Thoracic aorta (tissue), 2 donors: ENCODE measurements at places on chromosomes 3 and 15.

DNA sequence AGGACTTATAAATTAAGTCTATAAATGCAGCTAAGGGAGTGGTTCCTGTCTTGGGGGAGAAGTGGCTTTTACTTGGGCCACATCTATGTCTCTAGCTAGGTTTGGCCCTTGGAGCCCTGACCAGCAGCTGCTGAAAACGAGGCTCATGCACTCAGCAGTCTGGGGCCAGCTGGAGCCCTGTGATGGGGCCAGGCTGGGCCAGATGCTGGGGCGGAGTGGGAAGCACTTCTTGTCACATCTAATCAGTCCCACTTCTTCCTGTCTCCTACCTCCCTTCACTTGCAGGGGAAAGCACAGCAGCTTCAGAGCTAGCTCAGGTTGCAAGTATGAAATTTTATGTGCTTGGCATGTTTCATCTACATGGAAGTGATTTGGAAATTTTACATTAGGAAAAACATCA lies 209.9 kb upstream of the ROPN1 start:
- DNase-seq, result no peak
- H3K4me1 ChIP-seq, result peaks cover 31% of the 10 kb centered on the region
- no peaks in the 10 kb centered on the region for H3K27me3 ChIP-seq
- no peak overlapping the region for H3K4me3 ChIP-seq

DNA sequence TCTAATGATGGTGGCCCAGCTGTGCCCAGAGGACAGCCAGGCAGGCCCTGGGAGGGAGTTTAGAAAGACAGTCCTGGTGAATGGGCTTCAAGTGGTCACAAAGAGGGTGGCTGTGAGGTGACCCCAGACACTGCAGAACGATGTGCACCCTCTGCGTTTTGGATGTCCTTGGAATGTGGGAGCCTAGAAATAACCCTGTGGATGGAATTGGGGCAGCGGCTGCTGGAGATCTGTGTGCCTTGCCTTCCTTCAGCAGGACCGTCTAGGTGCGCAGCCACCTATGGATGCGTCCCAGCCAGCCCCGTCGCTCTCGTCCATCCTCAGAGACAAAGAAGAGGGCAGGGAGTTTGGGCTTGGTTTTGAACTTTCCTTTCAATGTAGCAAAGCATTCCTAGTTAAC lies 46.5 kb downstream of the KLHL25 start:
- H3K36me3 ChIP-seq, result peaks cover 43% of the 10 kb centered on the region
- peaks cover 34% of the 10 kb centered on the region for H3K4me1 ChIP-seq

GRCh38 chr3:16305111-16305541 lies 40.1 kb downstream of the OXNAD1 start:
- no peaks in the 10 kb centered on the region for H3K27me3 ChIP-seq
- DNase-seq, result no peak
- no peak overlapping the region for H3K27ac ChIP-seq
- H3K4me1 ChIP-seq, result no peaks in the 10 kb centered on the region
- no peak overlapping the region for H3K4me3 ChIP-seq

- peaks cover 9% of the 10 kb centered on the region for H3K4me1 ChIP-seq
- no peak for DNase-seq
- H3K27me3 ChIP-seq, result no peaks in the 10 kb centered on the region
- H3K27ac ChIP-seq, result no peak overlapping the region
- no peaks in the 10 kb centered on the region for H3K36me3 ChIP-seq
Observed at GRCh38 chr3:123535580-123535979, 49.3 kb downstream of the HACD2 start.

- H3K27ac ChIP-seq, result no peak overlapping the region
- no peak for DNase-seq
- no peaks in the 10 kb centered on the region for H3K4me1 ChIP-seq
- no peaks in the 10 kb centered on the region for H3K27me3 ChIP-seq
- H3K4me3 ChIP-seq, result no peak overlapping the region
- peaks cover 41% of the 10 kb centered on the region for H3K36me3 ChIP-seq
Observed at GRCh38 chr3:183797996-183798395, 27.4 kb downstream of the MAP6D1 start.

DNA sequence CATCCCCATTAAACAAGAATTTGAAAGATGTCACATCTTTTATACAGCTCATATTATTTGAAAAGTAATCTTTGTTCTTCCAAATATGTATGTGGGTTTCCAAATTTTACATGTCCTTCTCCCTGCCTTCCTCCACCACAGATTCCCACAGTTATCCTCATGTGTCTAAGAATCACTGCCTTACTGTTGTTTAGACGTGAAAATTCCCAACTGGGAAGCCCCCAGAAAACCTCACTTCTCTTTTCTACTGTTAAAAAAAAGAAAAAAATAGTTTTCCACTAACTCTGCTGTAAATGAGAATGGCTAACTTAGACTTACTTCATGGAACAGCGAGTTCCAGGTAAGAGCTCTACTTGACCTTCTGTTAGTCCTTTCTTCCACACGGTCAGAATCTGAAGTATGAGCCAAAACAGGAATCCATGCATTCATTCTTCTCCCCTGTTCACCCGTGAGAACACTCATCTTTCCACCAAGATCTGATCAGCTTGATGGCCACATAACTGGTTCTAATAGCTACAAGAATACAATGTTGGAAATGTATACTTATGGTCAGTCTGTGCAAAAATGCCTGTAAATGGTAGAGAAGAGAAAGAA lies 17.9 kb upstream of the CSTA start:
- no peaks in the 10 kb centered on the region for H3K36me3 ChIP-seq
- no peak overlapping the region for H3K4me3 ChIP-seq
- no peak overlapping the region for H3K27ac ChIP-seq

DNA sequence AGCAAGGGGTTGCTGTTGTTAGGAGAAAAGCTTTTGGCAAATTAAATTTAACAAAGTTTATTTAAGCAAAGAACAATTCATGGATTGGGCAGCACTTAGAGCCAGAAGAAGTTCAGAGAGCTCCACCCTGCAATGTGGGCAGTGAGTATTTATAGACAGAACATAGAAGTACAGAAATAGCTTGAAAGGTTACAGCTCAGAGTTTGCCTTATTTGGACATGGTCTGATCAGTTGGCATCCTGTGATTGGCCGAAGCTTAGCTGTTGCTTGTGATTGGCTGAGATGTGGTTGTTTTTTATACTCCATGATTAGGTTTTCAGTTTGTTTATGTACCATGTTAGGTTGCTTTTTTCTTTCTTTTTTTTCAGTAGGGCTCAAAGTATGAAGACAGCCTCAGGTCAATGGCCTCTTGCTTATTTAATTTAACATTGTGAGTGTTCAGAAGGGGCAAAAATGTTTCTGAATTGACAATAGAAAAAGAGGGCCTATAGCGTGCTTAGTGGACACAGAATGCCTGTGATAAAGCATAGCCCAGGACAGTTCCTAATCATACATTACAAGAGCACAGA lies 293.8 kb downstream of the IGSF11 start:
- H3K27me3 ChIP-seq, result no peaks in the 10 kb centered on the region
- no peak overlapping the region for H3K4me3 ChIP-seq
- H3K4me1 ChIP-seq, result no peaks in the 10 kb centered on the region
- H3K27ac ChIP-seq, result no peak overlapping the region
- DNase-seq, result no peak

GRCh38 chr3:196694202-196694638 lies 17.8 kb downstream of the CEP19 start:
- H3K27me3 ChIP-seq, result no peaks in the 10 kb centered on the region
- no peak overlapping the region for H3K4me3 ChIP-seq
- no peaks in the 10 kb centered on the region for H3K4me1 ChIP-seq
- DNase-seq, result no peak
- H3K36me3 ChIP-seq, result no peaks in the 10 kb centered on the region

- H3K27me3 ChIP-seq, result no peaks in the 10 kb centered on the region
- H3K27ac ChIP-seq, result peak overlapping the region; percentile 71
- H3K4me3 ChIP-seq, result no peak overlapping the region
- peak; percentile 7 for DNase-seq
Observed at GRCh38 chr3:167814441-167814951, 79.0 kb downstream of the SERPINI1 start.

DNA sequence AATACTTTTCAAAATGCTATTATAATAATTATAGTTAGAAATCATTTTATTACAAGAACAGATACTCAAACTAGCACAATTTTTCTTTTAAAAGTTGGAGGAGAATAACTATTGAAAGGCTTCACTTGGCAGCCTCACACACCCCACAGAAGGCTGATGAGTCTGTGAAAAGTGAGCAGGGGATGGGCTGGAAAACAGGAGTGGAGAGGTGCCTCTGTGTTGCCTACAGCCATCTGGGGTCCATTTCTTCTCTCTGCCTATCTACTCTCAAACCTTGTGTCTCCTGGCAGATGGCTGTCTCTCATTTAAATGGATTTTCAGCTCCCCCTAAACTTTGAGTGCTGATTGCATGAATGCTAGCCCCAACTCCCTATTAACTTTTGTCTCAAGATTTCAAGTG lies 230.8 kb downstream of the CLSTN2 start:
- no peak for DNase-seq
- no peaks in the 10 kb centered on the region for H3K36me3 ChIP-seq
- no peak overlapping the region for H3K4me3 ChIP-seq
- H3K27me3 ChIP-seq, result no peaks in the 10 kb centered on the region
- H3K4me1 ChIP-seq, result peaks cover 14% of the 10 kb centered on the region

GRCh38 chr15:88231909-88232644 lies 24.5 kb downstream of the NTRK3 start:
- no peak for DNase-seq
- no peaks in the 10 kb centered on the region for H3K27me3 ChIP-seq
- H3K4me3 ChIP-seq, result no peak overlapping the region
- peaks cover 33% of the 10 kb centered on the region for H3K4me1 ChIP-seq
- H3K27ac ChIP-seq, result no peak overlapping the region

DNA sequence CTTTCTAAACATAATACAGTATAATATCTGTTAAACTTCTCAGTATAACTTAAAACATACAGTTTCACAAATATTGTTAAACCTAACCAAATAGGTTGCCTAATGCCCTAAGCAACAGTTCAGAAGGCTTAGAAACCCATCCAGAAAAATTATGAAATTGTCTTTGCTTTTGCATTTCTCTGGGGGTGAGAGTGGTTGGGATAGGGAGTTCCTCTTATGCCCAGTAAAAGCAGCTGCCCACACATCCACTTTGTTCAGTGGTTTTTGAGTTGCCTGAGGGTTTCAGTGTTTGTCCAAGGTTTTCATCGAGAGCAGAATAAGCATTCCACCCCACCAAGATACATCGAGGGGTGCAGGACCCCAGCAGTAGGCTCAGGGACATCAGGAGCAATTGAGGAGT lies 179.4 kb downstream of the CDIN1 start:
- H3K27me3 ChIP-seq, result no peaks in the 10 kb centered on the region
- H3K27ac ChIP-seq, result no peak overlapping the region
- no peaks in the 10 kb centered on the region for H3K4me1 ChIP-seq
- no peaks in the 10 kb centered on the region for H3K36me3 ChIP-seq
- no peak overlapping the region for H3K4me3 ChIP-seq

- no peak overlapping the region for H3K4me3 ChIP-seq
- H3K27ac ChIP-seq, result no peak overlapping the region
- no peak for DNase-seq
Observed at GRCh38 chr3:133488785-133489367, 84.6 kb upstream of the CDV3 start.

DNA sequence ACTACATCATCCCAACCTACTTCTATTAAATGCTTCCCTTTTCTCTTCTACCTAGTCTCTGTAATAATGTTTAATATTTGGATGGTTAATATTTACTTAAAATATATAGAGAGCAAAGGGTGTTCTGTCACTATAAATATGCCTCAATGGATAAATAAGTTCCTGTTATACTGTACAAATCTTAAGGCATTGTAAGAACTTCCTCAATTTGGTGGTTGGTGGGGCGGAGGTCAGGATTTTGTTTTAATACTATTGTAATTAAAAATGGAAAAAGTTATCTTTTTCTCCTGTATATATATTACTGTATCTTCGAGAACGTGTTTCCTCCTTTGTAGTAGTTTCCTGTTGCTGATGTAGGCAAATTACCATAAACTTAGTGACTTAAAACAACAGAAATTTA lies 41.5 kb downstream of the SPRED1 start:
- no peaks in the 10 kb centered on the region for H3K36me3 ChIP-seq
- H3K4me3 ChIP-seq, result no peak overlapping the region
- no peaks in the 10 kb centered on the region for H3K27me3 ChIP-seq
- peaks cover 12% of the 10 kb centered on the region for H3K4me1 ChIP-seq
- H3K27ac ChIP-seq, result no peak overlapping the region

GRCh38 chr3:197956626-197956988 lies 3.4 kb upstream of the LMLN start:
- H3K27me3 ChIP-seq, result no peaks in the 10 kb centered on the region
- DNase-seq, result no peak
- H3K36me3 ChIP-seq, result peaks cover 38% of the 10 kb centered on the region

DNA sequence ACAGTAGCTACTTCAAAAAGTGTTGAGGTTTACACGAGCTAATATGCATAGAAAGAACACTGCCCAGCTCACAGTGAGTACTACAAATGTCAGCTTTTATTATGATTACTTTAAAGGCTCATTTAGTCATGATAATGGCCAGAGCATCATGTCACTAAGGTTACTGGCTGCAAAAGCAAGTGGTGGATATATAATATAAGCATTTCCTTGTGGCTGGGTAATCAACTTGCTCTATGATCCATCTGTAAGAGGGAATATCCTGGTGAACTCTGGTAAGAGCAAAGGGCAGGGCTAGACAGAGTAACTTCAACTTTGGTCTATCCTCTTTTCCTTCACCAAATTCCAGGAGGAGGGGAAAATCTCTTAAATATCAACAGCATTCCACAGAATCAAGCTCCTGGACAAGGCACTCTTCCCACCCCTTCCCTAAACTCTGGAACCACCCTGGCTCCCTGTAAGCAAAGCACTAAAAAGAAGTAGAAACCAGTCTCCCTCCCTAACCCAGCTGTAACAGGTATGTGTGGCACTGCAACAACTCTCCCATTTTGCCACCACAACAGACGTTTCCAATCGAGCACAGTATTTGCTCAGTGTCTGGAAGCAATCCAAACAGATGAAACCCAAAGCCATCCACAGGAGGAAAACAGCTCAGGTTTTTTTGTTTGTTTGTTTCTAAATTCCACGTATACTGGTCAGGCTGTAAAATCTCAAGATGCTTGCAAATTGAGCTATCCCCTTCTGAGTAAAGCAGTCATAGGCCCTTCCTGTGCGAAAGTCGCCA lies 13.4 kb downstream of the B4GALT4 start:
- H3K4me3 ChIP-seq, result no peak overlapping the region
- no peak overlapping the region for H3K27ac ChIP-seq
- DNase-seq, result no peak
- peaks cover 31% of the 10 kb centered on the region for H3K36me3 ChIP-seq

GRCh38 chr15:38796589-38796988 lies 232.0 kb upstream of the RASGRP1 start:
- no peaks in the 10 kb centered on the region for H3K4me1 ChIP-seq
- no peak for DNase-seq
- no peak overlapping the region for H3K27ac ChIP-seq
- no peaks in the 10 kb centered on the region for H3K27me3 ChIP-seq

DNA sequence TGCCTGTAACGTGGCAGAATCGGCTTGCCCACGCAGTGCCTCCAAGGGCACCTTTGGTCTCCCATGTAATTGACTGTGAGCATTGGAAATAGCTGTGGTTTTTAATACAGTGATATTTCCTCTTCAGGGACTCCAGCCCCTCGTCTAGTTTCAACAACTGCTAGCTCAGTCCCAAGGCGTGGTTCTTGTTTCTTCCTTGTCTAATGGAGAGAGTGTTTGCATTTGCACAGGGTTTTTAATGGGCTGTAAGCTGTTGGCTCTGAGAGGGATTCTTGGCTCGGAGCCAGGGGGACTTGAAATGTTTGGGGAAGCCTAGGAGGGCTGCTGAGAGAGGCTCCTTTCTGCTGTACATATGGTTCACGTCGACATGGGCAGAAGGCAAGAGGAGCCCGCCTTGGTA lies 86.2 kb downstream of the THSD4 start:
- DNase-seq, result no peak
- no peak overlapping the region for H3K27ac ChIP-seq
- no peaks in the 10 kb centered on the region for H3K36me3 ChIP-seq
- peaks cover 42% of the 10 kb centered on the region for H3K4me1 ChIP-seq
- no peak overlapping the region for H3K4me3 ChIP-seq
